ENCODE measurements at places on chromosomes 16 and 17. TPM values are rescaled to one million over a fixed set of nuclear protein-coding genes. Genes with fewer than 3 reads are reported as not detected.
A peak's percentile ranks its signal among the peaks of the same experiment; 100 is the strongest.

The AURKB gene
- polyA plus RNA-seq: 48.4 TPM

- DNase-seq: peak; percentile 37
- H3K36me3 ChIP-seq: no peaks in the 10 kb centered on the region
- no peaks in the 10 kb centered on the region for H3K27me3 ChIP-seq
- peaks cover 5% of the 10 kb centered on the region for H3K4me1 ChIP-seq
- no peak overlapping the region for H3K4me3 ChIP-seq
Measured at GRCh38 chr17:78058001-78058400, 70.6 kb downstream of the TMC6 start.

The PPY gene
- polyA plus RNA-seq: 5.5 TPM

- H3K36me3 ChIP-seq: no peaks in the 10 kb centered on the region
- H3K4me3 ChIP-seq: no peak overlapping the region
Measured at GRCh38 chr16:57568173-57568678, 25.8 kb downstream of the ADGRG5 start.

DNA sequence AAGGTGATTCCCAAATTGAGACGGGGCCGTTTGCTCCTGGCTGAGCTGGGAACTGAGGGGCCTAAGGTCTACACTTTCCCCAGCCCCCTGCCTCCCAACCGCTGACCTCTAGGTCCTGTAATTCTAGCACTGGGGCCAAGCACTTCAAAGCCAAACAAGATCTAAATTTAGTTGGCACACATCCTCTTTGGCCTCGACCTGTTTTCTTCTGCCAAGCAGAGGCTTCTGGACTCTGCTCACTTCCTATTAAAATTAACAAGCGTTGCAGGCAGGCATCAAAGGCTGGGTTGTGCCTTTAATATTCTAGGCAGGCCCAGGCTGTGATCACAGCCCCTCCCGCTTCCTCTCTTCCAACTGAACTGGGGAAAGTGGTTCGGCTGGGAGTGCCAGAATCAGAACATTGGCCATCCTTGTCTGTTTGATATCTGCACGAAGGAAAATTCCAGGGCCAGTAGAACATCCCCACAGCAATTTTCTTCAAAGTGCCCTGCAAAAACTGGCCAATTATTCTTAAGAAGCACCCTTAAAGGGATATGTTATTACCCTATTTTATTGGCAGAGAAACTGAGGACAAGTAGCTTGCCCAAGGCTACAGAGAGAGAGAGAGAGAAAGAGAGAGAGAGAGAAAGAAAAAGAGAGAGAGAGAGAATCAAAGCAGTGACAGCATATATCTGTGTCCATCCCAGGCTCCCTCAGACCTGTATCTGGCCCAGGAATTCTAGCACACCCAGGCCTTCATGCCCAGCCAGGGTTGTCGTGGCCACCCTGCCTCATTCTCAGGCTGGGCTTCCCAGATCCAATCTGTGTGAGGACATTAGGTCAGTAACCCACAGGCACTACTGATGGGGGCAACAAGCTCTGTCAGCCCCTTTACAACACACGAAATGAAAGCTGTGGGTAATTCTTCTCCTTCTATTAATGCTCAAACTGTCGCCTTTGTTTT is 12.8 kb upstream of the MT4 start:
- no peak overlapping the region for H3K4me3 ChIP-seq
- H3K36me3 ChIP-seq: no peaks in the 10 kb centered on the region
- no peaks in the 10 kb centered on the region for H3K27me3 ChIP-seq
- no peaks in the 10 kb centered on the region for H3K4me1 ChIP-seq
- peak; percentile 28 for DNase-seq

Data from small intestine (tissue), 16 donors.